ENCODE measurements at places on chromosomes 7 and 10. TPM values are rescaled to one million over a fixed set of nuclear protein-coding genes. Genes with fewer than 3 reads are reported as not detected.

DNA sequence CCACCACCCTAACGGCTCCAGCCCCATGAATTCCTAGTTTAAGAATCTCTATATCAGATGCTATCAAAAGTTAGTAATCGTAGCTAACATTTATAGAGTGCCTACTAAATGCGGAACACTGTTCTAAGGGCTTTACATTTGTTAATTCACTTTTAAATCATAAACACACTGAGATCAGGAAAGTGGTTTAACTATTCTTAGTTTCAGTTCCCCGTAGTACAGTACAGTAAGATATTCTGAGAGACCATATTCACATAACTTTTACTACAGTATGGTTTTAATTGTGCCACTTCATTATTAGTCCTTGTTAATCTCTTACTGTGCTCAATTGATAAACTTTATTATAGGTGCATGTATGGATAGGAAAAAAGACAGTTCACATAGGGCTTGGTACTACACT, 22.5 kb downstream of the SYPL1 start:
- H3K4me3 ChIP-seq: no peak overlapping the region
- DNase-seq: no peak
- H3K36me3 ChIP-seq: peaks cover 22% of the 10 kb centered on the region
- H3K27me3 ChIP-seq: no peaks in the 10 kb centered on the region
- no peak overlapping the region for H3K27ac ChIP-seq

The MEOX2 gene
- polyA plus RNA-seq: 3.0 TPM

GRCh38 chr10:22170582-22170981, 47.2 kb downstream of the EBLN1 start:
- no peak for DNase-seq
- peaks cover 5% of the 10 kb centered on the region for H3K27me3 ChIP-seq
- H3K4me3 ChIP-seq: no peak overlapping the region
- no peak overlapping the region for H3K27ac ChIP-seq

The ACSM6 gene
- polyA plus RNA-seq: not detected

DNA sequence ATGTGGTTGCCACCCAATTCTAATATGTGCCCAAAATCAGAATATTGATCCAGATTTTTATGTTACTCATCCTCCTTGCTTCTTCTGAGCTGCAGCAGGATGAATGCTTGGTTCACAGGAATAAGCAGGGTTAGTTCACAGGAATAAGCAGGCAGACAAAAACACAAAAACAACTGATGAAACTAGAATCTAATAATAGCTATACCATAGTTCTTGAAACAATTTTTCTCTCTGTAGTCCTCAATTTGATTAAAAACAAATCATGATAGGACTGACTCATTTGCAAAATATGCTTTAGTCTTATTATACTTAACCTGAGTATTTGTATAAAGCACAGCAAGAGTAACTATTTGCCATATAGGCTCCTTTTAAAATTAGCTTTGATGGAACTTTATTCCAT, 24.4 kb upstream of the ARHGAP12 start:
- H3K27ac ChIP-seq: no peak overlapping the region
- H3K36me3 ChIP-seq: no peaks in the 10 kb centered on the region
- H3K4me3 ChIP-seq: no peak overlapping the region
- no peak for DNase-seq
- H3K27me3 ChIP-seq: no peaks in the 10 kb centered on the region

The GOLGA7B gene
- 1.8 TPM for polyA plus RNA-seq

The ZNF736 gene
- 8.8 TPM for polyA plus RNA-seq

The GPAM gene
- 15.9 TPM for polyA plus RNA-seq

DNA sequence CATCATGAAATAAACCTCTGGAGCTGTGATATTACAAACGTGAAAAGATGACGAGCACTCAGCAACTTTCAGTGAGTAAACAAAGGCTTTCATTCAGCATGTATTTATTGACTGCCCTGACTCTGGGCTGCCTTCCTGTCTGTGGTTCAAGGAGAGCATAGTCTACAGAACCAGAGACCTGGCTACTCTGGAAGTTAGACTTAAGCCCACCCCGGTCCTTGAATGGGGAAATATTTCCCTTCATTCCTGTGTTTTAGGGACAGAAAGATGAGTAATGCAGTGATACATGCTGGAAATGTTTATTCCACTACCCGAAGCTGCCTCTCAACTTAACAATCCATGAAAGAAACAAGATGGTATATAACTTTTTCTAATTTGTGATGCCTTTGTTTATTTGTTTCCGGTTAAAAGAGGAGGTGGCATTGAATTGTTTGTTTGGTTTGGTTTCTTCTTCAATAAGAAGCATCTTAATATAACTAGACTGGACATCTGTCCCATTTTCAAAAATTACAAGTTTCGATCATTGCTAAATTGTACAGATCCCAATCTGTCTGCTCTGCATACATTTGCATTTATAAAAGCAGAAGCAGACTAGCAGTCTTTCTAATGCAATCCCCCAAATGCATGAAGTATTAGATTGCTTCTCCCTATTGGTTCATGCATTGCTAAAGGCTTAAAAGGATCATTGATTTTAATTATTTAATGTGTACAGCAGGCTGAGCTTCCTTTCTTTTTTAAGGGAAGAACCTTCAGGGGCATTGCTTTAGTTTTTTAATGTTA, 57.7 kb downstream of the TRUB1 start:
- no peak overlapping the region for H3K27ac ChIP-seq
- no peaks in the 10 kb centered on the region for H3K27me3 ChIP-seq
- H3K36me3 ChIP-seq: no peaks in the 10 kb centered on the region
- no peaks in the 10 kb centered on the region for H3K4me1 ChIP-seq
- no peak for DNase-seq
- H3K4me3 ChIP-seq: no peak overlapping the region

The FAM241B gene
- polyA plus RNA-seq: 4.0 TPM

DNA sequence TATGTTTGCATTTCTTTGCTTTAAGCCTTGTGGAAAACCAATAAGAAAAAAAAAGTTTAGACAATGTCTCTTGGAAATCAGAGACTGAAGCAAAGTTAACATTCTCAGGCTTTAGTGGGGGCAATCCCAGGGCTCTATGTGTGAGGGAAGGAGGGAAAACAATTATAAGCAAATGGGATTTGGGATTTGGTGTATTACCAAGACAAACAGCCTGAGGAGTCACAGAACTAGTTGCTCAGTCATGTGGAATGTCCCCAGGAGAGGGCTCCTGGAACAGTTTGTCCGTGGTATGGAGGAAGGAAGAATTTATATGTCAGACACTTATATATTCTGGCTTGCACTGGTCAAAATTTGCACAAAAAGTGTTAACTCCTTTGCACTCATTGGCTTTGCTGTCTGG, 562.9 kb upstream of the TPK1 start:
- no peak for DNase-seq
- H3K27ac ChIP-seq: no peak overlapping the region
- no peaks in the 10 kb centered on the region for H3K27me3 ChIP-seq
- no peaks in the 10 kb centered on the region for H3K4me1 ChIP-seq
- no peaks in the 10 kb centered on the region for H3K36me3 ChIP-seq
- no peak overlapping the region for H3K4me3 ChIP-seq

The INMT gene
- polyA plus RNA-seq: 37.2 TPM

DNA sequence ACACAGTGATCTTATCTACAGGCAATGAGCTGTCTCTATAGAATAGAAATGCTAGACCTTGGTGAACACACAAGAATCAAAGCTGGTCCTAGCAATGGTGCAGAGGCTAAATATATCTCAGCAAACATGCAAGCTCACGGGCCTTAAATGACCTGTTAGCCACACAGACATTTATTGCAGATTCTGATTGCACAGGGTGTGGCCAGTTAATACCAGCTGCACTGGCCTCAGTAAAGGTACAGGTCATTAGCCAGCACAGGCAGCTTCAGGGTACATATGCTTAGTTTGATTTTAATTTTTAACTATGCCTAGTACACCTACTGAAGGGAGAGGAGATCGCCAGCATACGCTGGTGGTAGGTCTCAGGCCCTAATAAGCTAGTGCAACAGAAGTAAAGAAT, 265.4 kb upstream of the DGKB start:
- H3K4me1 ChIP-seq: no peaks in the 10 kb centered on the region
- no peak overlapping the region for H3K4me3 ChIP-seq
- no peaks in the 10 kb centered on the region for H3K27me3 ChIP-seq
- H3K36me3 ChIP-seq: no peaks in the 10 kb centered on the region
- no peak for DNase-seq

The MYH16 gene
- not detected for polyA plus RNA-seq

- no peaks in the 10 kb centered on the region for H3K4me1 ChIP-seq
- no peak overlapping the region for H3K4me3 ChIP-seq
- H3K27ac ChIP-seq: no peak overlapping the region
- no peaks in the 10 kb centered on the region for H3K27me3 ChIP-seq
- no peaks in the 10 kb centered on the region for H3K36me3 ChIP-seq
- DNase-seq: no peak
These were observed 761.7 kb downstream of the GRID1 start for GRCh38 chr10:85604884-85605283.

The FAM131B gene
- 0.20 TPM for polyA plus RNA-seq

The PNLIPRP2 gene
- polyA plus RNA-seq: 0.44 TPM

DNA sequence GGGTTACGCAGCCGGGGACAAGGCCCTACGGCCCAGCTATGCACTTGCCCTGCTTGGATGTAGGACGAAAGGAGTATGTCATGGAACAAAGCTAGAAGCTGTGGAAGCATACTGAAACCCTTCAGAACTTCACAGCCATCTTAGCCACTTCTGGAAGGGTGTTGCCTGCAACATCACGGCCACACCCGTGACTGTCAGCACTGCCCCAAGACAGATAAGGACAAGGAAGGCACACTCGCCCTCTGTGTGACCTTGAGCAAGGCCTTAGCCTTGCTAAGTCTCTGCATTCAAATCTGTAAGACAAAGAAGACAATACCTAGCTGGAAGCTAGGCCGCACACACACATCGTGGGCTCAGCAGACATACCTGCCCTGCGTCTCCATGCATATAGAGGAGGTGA, 352.5 kb upstream of the MGMT start:
- H3K27me3 ChIP-seq: no peaks in the 10 kb centered on the region
- no peak for DNase-seq
- H3K36me3 ChIP-seq: no peaks in the 10 kb centered on the region
- H3K4me3 ChIP-seq: no peak overlapping the region
- no peak overlapping the region for H3K27ac ChIP-seq

The CHN2 gene
- polyA plus RNA-seq: 5.2 TPM

GRCh38 chr10:13922586-13922985, 335.8 kb downstream of the PRPF18 start:
- DNase-seq: no peak
- no peaks in the 10 kb centered on the region for H3K36me3 ChIP-seq
- H3K27me3 ChIP-seq: no peaks in the 10 kb centered on the region
- H3K4me3 ChIP-seq: no peak overlapping the region

DNA sequence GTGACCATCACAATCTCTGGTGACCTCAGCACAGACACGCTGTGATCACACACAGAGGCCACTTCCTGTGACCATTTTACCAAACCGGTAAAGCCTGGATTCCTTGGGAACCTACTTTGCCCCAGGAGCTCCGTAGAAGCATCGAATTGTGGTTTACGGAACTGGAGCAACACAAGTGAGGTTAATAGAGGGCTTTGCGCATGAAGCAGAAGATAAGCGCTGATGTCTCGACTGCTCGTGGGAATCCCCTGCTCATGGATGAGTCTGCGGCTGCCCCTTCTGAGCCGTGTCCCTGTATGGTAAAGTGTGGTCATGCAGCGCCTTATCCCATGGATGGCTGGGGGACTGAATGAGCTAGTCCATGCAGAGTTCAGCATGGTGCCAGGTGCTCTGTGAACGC, 53.6 kb downstream of the VIPR2 start:
- H3K27me3 ChIP-seq: no peaks in the 10 kb centered on the region
- no peak overlapping the region for H3K27ac ChIP-seq
- H3K36me3 ChIP-seq: no peaks in the 10 kb centered on the region
- no peaks in the 10 kb centered on the region for H3K4me1 ChIP-seq

The MYL10 gene
- not detected for polyA plus RNA-seq

GRCh38 chr10:114163062-114163461, 10.9 kb downstream of the CCDC186 start:
- DNase-seq: no peak
- H3K27ac ChIP-seq: no peak overlapping the region
- peaks cover 10% of the 10 kb centered on the region for H3K4me1 ChIP-seq
- H3K27me3 ChIP-seq: no peaks in the 10 kb centered on the region

The OR13A1 gene
- polyA plus RNA-seq: not detected

- H3K27ac ChIP-seq: no peak overlapping the region
- H3K4me3 ChIP-seq: peak overlapping the region; percentile 21
- no peaks in the 10 kb centered on the region for H3K36me3 ChIP-seq
- DNase-seq: peak; percentile 16
- H3K4me1 ChIP-seq: peaks cover 13% of the 10 kb centered on the region
- no peaks in the 10 kb centered on the region for H3K27me3 ChIP-seq
These were observed 1.0 kb downstream of the PAXIP1 start for GRCh38 chr7:155001756-155002410.

GRCh38 chr10:10540398-10540797, 477.3 kb upstream of the CELF2 start:
- no peaks in the 10 kb centered on the region for H3K36me3 ChIP-seq
- H3K4me3 ChIP-seq: no peak overlapping the region
- no peaks in the 10 kb centered on the region for H3K4me1 ChIP-seq

DNA sequence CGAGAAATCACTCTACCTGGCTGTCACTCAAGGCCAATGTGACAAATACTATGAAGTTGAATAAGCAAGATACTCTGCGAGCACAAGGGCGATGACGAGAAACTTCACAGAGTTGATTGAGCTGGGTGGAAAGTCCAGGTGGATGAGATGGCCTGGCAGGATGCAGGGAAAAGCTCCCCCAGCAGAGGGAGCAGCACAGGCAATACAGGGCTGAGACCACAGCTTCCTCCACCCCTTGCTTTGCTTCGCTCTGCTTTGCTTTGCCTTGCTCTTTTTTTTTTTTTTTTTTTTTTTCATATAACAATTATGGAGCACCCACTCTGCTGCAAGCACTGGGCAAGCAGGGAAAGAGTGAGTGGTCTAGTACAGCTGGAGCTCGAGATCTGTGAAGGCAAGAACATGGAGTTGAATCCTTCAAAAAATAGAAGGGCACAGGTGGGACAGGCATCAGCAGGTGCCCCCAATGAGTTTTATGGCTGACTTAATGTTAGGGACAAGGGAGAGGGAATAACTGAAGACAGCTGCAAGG, 88.3 kb downstream of the CABCOCO1 start:
- H3K27ac ChIP-seq: no peak overlapping the region
- no peak overlapping the region for H3K4me3 ChIP-seq
- peaks cover 19% of the 10 kb centered on the region for H3K4me1 ChIP-seq
- peak; percentile 78 for DNase-seq

The KCNIP2 gene
- 8.4 TPM for polyA plus RNA-seq

The NEUROG3 gene
- polyA plus RNA-seq: not detected

DNA sequence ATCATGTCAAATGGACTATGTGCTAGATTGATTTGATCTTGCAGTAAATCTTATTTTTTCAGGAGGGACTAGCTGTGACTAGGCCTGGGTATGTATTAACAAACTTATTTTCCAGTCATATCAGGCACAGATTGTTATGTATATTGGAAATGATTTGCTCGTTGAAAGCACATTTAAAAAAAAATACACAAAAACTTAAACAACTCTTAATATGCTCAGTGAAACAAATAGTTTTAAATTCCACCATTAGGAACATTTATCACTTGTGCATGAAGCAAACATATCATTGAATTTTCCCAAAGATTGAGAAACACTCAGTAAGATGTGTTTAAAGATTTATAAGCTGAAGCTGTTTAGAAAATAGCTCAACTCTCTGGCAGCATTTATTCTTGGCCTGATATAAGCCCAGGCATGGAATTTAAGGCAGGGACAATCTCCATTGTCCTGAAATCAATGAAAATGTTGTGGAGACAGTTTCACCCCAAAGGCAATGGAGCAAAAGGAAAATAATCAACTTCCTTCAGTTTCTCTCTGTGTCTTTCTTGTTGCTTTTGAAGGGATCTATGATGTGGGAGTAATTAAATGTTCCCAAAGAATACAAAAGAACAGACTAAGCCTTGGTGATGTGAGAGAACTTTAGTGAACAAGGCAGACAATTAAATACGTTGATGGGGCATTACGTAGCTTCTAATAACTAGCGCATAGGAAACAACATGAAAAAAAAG, 250.3 kb downstream of the GPR37 start:
- no peaks in the 10 kb centered on the region for H3K4me1 ChIP-seq
- no peak overlapping the region for H3K4me3 ChIP-seq
- no peak for DNase-seq
- H3K27me3 ChIP-seq: no peaks in the 10 kb centered on the region
- H3K36me3 ChIP-seq: no peaks in the 10 kb centered on the region
